Activated CD4-positive, CD25-positive, alpha-beta regulatory T cell (primary cell): ENCODE measurements at places on chromosomes 7 and 10.

DNA sequence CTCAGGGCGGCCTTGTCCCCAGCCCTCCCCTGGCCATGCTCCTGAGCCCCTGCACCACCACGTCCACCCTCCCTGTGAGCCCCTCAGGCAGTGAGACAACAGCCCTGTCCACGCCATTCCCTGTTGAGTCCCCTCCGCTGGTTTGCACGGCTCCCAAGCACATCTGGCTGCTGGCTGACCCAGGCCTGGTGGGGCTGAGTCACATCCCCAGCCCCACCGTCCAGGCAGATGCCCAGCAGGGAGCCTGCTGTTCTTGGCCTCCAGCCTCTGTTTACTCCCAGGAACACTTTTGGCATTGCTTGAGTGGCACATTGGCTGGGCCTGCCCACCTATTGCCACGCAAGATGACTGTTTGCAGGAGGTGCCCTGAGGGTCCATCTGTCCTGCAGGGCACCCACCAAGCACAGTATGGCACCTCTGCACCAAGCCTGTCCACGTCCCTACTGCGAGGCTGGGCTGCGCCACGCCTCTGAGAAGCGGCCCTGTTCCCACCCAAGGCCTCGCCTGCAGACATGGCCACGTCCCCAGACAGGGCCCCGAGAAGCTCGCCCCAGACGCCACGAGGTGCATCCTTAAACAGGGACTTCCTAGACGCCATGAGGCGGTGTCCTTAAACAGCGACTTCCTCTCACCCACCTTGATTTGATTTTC is 48.4 kb upstream of the INPP5A start:
- no peak for DNase-seq

DNA sequence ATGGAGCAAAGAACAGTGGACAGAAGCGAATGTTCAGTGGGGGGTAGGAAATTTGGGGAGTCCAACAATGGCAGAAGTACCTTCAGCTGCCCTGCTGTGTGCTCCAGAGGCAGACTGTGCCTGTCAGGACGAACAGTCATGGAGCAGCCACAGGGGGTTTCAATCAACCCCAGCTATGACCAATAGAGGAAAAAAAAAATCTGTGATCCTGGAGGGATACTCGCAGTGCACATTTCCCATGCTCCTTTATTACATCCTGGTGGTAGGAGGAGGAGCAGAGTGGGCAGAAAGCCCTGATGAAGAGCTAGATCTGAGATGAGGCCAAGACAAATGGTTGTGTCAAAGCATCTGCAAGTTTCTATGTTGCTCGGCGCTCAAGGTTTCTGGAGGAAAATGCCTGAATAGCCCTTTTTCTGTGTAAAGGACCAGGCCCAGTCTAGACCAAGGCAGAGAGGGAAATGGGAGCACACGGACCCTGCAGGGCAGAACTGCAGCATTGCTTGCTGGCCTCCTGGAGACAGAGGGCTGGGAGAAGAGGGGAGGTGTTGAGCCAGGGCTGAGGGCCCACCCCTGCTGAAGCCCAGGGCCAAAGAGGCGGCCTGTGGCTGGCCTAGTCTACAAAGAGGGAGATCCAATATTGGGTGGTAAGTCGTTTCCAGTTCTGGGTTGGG is 201.5 kb downstream of the GRID1 start:
- no peak for DNase-seq

DNA sequence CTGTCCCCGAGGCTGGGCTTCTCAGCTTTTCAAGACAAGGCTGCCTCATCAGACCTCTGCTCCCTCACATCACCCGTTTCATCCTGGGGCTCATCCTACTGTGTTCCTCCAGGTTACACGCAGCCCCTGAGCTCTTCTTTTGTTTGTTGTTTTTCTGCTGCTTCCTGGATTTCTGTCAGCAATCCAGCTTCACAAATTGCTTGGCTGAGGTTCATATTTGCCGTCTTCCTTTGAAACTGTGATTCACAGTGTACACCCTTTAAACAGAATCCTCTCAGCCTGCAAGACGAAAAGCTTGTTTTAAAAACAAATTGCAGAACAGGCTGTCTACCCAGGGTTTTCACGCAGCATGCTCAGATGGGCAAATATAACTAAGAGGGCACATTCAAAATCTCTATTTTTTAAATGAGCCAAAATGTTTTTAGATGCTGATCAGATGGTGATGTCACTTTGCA is 39.1 kb upstream of the PARD3 start:
- DNase-seq: no peak

DNA sequence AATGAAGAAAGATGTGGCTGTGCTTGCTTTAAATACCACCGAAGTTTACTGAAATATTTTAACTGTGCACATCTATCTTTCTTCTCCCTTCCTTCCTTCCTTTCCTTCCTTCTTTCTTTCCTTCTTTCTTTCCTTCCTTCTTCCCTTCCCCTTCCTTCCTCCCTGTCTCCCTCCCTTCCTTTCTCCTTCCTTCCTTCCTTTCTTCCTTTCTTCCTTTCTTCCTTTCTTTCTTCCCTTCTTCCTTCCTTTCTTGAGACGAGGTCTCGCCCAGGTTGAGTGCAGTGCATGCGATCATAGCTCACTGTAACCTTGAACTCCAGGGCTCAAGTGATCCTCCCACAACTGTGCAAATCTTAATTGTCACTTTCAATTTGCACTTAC is 157.8 kb upstream of the FAM171A1 start:
- no peak for DNase-seq

DNA sequence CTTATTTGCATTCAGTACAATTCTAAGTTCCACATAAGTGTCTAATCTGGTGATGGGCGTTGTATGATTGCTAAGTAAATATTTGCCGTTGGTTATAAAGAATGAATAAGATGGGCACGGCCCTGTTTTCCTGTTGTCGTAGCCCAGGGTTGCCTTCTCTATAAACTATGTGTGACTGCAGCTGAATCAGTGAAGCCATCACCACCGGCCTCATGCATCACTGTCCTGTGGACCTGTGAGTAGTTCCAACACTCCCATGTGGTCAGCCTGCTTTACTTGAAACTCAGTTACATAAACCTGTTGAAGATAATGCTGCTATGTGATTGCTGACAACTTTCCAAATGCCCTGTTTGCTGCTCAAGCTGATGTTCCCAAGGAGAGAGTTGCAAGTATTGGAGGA is 21.6 kb upstream of the KLF6 start:
- DNase-seq: no peak

- DNase-seq: no peak
Observed at GRCh38 chr7:102236592-102237287, 49.9 kb upstream of the SH2B2 start.

GRCh38 chr7:6402741-6403140 is 45.0 kb downstream of the DAGLB start:
- DNase-seq: no peak

- DNase-seq: no peak
Observed at GRCh38 chr10:60237977-60238758, 151.5 kb downstream of the ANK3 start.

- no peak for DNase-seq
Observed at GRCh38 chr10:114058297-114058696, 14.6 kb downstream of the ADRB1 start.

- no peak for DNase-seq
Observed at GRCh38 chr10:125868372-125868975, 12.6 kb downstream of the DHX32 start.

GRCh38 chr7:5467645-5468044 is 44.0 kb upstream of the TNRC18 start:
- no peak for DNase-seq

DNA sequence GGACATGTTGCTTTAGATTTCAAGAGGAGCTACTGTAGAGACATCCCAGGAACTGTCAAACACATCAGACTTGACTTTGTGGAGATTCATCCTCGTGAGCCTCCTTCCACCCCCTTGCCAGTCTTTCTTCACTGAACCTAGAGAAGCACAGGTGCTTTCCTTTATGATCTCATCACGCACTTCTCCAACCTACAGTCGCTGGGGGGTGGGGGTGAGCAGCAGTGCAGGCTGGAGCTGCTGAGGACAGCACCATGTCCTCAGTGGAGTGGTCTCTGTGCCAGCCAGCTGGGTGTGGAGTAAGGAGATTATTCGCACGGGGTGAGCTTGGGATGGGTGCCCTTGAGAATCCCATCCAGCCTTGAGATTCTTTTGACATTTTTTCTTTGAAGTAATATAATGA is 88.1 kb downstream of the VOPP1 start:
- no peak for DNase-seq

DNA sequence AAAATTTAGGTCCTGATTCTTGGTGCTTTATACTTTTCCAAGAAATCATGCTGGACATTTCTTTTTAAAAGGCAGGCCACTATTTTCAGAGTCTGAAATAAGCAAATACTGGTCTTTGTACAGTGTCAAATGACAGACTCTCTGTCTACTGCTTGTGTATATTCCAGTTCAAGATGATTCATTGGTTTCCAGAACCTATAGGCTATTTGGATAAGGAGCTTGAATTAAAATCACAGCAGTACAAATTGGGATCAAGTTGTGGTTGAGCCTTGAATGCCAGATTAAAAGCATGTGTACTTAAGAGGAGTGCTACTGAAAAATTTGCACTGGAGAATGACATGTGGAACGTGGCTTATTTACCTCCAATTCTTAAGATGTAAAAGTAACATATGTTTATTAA is 10.7 kb downstream of the KMT2E start:
- no peak for DNase-seq

DNA sequence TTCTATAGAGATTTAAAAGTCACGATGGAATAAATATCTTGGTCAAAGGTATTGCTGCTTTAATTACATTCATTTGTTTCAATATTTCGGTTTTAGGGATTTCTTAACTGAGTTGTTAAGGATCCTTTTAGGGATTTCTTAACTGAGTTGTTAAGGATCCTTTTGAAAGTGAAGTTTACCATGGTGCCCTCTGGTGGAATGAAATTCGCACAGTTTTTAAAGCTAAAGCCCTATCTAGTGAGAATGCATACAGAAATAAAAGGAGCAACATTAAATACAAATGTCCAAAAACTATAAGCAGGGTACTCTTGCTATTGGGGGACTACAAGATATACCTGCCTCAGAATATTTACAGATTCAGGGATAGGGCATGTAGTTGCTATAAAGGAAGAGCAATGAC is 193.7 kb downstream of the RNLS start:
- DNase-seq: no peak

GRCh38 chr10:133260895-133261725 is 15.6 kb downstream of the ADAM8 start:
- DNase-seq: no peak

- no peak for DNase-seq
Observed at GRCh38 chr7:18580950-18581349, 85.4 kb downstream of the HDAC9 start.
